ENCODE measurements at places on chromosomes 7 and 10.

- DNase-seq: no peak
Observed at GRCh38 chr10:65273115-65273514, 1652.7 kb upstream of the LRRTM3 start.

- DNase-seq: no peak
Observed at GRCh38 chr7:44673324-44673723, 66.9 kb downstream of the OGDH start.

- DNase-seq: no peak
Observed at GRCh38 chr7:150740053-150740452, 2.8 kb downstream of the GIMAP5 start.

GRCh38 chr7:1849351-1850041, 179.4 kb downstream of the ELFN1 start:
- no peak for DNase-seq
